HFFc6 (cell line): ENCODE measurements at places on chromosomes 1 and 21. TPM values are rescaled to one million over a fixed set of nuclear protein-coding genes. Genes with fewer than 3 reads are reported as not detected.

DNA sequence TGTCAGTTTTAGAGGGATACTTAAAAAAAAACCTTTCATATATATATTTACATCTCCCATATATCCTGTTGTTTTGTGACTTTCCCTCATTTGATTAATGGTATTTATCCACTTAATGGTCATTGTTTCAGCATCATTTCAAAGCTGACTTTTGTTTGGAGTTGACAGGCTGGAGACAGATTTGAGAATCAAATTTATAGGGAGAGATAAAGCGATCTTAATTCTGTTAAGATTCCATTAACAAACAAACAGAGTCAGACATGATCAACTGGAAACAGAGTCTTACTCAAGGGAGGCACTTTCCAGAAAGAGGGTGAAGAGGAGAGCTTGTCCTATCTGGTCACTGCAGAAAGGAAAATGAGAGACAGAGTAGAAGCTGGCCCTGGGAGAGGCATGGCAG is 283.4 kb downstream of the TTLL7 start:
- no peak overlapping the region for H3K27ac ChIP-seq
- H3K4me1 ChIP-seq, result no peaks in the 10 kb centered on the region
- no peaks in the 10 kb centered on the region for H3K36me3 ChIP-seq
- H3K27me3 ChIP-seq, result no peaks in the 10 kb centered on the region

DNA sequence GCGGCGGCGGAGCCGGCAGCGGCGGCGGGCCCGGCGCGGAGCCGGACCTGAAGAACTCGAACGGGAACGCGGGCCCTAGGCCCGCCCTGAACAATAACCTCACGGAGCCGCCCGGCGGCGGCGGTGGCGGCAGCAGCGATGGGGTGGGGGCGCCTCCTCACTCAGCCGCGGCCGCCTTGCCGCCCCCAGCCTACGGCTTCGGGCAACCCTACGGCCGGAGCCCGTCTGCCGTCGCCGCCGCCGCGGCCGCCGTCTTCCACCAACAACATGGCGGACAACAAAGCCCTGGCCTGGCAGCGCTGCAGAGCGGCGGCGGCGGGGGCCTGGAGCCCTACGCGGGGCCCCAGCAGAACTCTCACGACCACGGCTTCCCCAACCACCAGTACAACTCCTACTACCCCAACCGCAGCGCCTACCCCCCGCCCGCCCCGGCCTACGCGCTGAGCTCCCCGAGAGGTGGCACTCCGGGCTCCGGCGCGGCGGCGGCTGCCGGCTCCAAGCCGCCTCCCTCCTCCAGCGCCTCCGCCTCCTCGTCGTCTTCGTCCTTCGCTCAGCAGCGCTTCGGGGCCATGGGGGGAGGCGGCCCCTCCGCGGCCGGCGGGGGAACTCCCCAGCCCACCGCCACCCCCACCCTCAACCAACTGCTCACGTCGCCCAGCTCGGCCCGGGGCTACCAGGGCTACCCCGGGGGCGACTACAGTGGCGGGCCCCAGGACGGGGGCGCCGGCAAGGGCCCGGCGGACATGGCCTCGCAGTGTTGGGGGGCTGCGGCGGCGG is 1.0 kb downstream of the ARID1A start:
- H3K4me3 ChIP-seq, result peak overlapping the region; percentile 67
- H3K4me1 ChIP-seq, result peaks cover 34% of the 10 kb centered on the region
- peak overlapping the region; percentile 26; the same call in 1 of the 2 replicates for H3K27ac ChIP-seq
- H3K27me3 ChIP-seq, result no peaks in the 10 kb centered on the region
- peaks cover 5% of the 10 kb centered on the region; the same call in 1 of the 2 replicates for H3K36me3 ChIP-seq
- no peak for DNase-seq

GRCh38 chr1:213389061-213389581 is 338.1 kb downstream of the RPS6KC1 start:
- H3K4me1 ChIP-seq, result no peaks in the 10 kb centered on the region
- no peak overlapping the region for H3K4me3 ChIP-seq
- H3K27ac ChIP-seq, result no peak overlapping the region
- H3K36me3 ChIP-seq, result no peaks in the 10 kb centered on the region

DNA sequence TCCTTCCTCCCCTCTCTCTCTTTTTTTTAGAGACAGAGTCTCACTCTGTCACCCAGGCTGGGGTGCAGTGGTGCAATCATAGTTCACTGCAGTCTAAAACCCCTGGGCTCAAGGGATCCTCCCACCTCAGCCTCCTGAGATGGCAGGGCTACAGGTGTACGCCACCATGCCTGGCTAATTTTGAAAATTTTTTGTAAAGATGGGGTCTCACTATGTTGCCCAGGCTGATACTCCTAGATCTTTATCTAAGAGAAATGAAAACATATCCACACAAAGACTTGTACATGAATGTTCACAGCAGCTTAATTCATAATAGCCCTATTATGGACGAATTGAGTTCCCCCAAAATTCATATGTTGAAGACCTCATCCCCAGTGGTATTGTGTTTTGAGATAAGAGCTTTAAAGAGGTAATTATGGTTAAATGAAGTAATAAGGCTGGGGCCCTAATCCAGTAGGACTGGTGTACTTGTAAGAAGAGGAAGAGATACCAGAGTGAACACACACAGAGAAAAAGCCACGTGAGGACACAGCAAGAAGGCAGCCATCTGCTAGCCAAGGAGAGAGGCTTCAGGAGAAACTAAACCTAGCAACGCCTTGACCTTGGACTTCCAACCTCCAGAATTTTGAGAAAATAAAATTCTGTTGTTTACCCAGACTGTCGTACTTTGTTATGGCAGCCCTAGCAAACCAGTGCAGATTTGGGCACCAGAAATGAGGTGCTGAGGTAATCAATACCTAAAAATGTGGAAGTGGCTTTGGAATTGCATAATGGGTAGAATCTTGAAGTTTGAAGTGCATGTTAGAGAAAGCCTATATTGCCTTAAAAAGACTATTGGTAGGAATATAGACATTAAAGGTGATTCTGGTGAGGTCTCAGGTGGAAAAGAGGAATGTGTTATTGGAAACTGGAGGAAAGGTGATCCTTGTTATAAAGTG is 13.2 kb downstream of the IFNLR1 start:
- H3K4me3 ChIP-seq, result no peak overlapping the region
- H3K4me1 ChIP-seq, result no peaks in the 10 kb centered on the region
- H3K27ac ChIP-seq, result no peak overlapping the region
- DNase-seq, result no peak

DNA sequence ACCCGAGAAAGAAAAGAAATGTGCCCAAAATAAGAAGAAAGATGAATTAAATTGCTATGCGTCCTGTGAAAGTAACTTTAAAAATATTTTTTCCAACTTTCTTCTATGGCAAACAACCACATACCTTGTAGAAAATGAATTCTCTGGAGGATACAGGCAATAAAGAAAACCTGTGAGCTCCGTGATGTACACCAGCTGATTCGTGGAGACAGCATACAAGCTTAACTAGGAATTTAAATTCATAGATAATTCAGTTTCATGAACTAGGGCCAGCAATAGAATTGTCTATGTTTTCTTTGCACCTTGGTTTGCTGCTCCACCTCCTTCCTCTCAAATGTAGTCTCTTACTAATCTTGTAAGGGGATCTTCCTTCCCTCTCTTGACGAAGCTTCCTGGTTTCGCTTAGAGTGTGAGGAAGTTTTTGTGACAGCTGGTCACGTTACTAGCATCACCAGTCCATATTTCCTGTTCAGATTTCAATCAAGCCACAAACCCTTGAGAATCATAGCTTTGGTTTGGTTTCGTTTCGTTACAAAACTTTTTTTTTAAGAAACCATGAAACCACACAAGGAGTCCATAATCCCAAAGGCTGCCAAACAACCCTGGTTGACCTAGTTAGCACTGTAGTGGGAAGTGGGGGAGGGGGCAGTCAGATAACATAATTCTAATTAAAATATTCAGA is 35.8 kb downstream of the GREM2 start:
- H3K27ac ChIP-seq, result peak overlapping the region; percentile 84
- H3K27me3 ChIP-seq, result no peaks in the 10 kb centered on the region; the same call in 1 of the 2 replicates
- H3K36me3 ChIP-seq, result peaks cover 5% of the 10 kb centered on the region; the same call in 1 of the 2 replicates
- H3K4me1 ChIP-seq, result peaks cover 22% of the 10 kb centered on the region
- DNase-seq, result no peak

DNA sequence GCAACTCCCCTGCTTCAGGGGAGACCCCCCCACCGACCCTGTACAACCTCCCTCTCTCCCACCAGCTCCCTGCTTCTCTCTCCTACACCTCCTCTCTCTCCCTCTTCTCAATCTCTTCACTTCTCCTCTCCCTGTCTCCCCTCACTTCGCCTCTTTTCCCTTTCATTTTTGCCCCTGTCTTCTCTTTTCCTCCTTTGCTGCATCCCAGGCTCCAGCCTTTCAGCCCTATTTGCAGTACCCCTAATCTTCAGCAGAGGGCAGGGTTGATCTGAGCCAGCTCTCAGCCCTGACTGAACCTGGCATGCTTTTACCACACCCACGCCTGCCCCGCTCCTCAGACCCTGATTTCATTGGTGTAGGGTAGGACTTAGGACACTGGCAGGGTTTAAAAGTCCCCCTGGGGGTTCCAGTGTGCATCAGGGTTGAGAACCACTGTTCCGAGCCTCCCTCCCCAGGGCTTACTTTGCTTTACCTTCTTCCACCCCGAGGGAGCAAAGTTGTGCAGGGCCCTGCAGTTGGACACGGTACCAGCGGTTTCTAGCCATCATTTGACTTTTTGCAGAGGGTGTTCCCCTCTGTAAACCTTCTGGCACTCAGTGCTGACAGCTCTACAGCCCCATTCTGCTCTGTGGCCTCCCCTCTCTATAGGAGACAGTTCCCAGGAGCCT is 67.3 kb upstream of the CNTN2 start:
- peak; percentile 32 for DNase-seq
- H3K27me3 ChIP-seq, result peaks cover 29% of the 10 kb centered on the region
- no peak overlapping the region for H3K4me3 ChIP-seq
- H3K36me3 ChIP-seq, result no peaks in the 10 kb centered on the region

DNA sequence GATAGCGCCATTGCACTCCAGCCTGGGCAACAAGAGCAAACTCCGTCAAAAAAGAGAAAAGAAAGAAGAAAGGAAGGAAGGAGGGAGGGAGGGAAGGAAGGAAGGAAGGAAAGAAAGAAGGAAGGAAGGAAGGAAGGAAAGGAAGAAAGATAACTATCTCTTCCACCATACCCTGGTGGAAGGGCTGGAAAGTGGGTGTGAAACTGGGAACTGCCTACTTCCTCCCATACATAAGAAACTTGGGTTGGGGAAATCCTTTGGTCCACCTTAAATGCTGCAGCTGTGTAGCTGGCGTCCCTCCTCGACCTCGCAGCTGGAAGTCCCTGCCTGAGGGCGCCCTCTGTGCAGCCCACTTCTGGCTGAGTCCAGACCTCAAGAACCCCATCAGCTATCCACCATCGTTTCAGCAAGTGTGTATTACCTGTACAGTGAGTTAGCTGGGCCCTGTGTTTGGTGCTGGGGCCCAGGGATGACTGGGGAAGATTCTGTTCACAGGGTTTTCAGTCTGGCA is 4.6 kb upstream of the FAM167B start:
- peaks cover 31% of the 10 kb centered on the region for H3K4me1 ChIP-seq
- H3K27ac ChIP-seq, result no peak overlapping the region; the same call in 1 of the 2 replicates
- H3K27me3 ChIP-seq, result no peaks in the 10 kb centered on the region
- H3K4me3 ChIP-seq, result no peak overlapping the region

DNA sequence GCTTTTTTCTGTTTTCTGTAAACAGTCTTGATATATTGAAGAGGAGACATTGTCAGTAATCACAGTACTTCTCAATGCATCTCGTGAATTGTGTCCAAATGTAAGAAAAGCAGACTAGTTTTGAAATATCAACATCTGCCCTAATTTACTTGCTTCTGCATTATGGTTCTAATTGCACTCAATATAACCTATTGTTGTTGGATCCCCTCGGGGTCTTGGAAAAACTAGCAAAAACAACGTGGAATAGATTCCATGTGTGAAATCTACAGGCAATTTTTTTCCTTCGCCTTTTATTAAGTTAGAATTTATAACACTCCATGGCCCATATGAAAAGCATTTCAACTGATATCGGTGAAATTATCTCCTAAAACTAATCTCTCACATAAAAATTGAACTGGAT is 236.5 kb downstream of the TTLL7 start:
- H3K36me3 ChIP-seq, result no peaks in the 10 kb centered on the region
- no peak for DNase-seq
- H3K27me3 ChIP-seq, result peaks cover 8% of the 10 kb centered on the region
- H3K4me3 ChIP-seq, result no peak overlapping the region
- no peaks in the 10 kb centered on the region for H3K4me1 ChIP-seq
- no peak overlapping the region for H3K27ac ChIP-seq

DNA sequence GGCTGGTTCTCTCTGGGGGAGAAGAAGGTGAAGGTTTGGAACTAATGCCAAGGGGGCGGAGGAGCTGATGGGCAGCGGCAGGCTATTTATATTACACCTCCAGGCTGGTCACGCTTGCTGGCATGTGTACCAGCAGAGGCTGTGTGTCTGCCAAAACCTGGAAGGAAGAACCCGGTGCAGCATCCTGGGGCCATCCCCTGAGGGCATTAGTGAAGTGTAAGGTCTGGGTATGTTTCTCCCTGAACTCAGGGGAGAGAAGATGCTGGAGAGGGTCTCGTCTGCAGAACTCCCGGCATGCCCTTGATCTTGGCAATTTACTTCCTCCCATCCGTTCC is 5.3 kb downstream of the DISP3 start:
- H3K27me3 ChIP-seq, result peaks cover 47% of the 10 kb centered on the region
- no peak overlapping the region for H3K4me3 ChIP-seq
- no peak overlapping the region for H3K27ac ChIP-seq
- H3K36me3 ChIP-seq, result no peaks in the 10 kb centered on the region

GRCh38 chr1:12184008-12184681 is 17.4 kb downstream of the TNFRSF1B start:
- no peak for DNase-seq
- peaks cover 17% of the 10 kb centered on the region for H3K27me3 ChIP-seq
- peak overlapping the region; percentile 45; the same call in 1 of the 2 replicates for H3K27ac ChIP-seq
- H3K4me3 ChIP-seq, result no peak overlapping the region
- H3K4me1 ChIP-seq, result peaks cover 10% of the 10 kb centered on the region
- H3K36me3 ChIP-seq, result no peaks in the 10 kb centered on the region

DNA sequence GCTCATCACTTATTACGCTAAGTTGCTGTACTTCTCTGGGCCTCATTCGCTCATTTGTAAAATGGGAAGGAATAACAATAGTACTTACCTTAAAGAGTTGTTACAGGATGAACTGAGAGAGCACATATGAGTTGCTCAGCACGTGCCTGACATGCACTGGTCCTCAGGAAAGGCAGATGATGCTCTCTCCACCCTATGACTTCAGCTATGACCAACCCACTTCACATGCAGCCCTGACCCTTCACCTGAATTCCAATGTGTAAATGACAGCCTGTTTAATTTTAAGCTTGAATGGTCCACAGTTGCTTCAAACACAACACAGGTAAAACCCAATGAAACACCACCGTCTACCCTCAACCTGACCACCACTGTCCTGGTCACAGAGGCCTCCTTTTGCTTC is 32.9 kb downstream of the GADD45A start:
- DNase-seq, result peak; percentile 16
- H3K27me3 ChIP-seq, result peaks cover 3% of the 10 kb centered on the region; the same call in 1 of the 2 replicates
- no peak overlapping the region for H3K4me3 ChIP-seq
- peaks cover 8% of the 10 kb centered on the region; the same call in 1 of the 2 replicates for H3K36me3 ChIP-seq
- H3K27ac ChIP-seq, result peak overlapping the region; percentile 53
- H3K4me1 ChIP-seq, result peaks cover 55% of the 10 kb centered on the region

The AMPD1 gene
- total RNA-seq, result not detected in 3 replicates

The VANGL2 gene
- total RNA-seq, result not detected in 3 replicates

The NBPF15 gene
- total RNA-seq, result 26.9 to 28.3 TPM (median 27.4 TPM) in 3 replicates
